Fibroblast of gingiva (primary cell): ENCODE measurements at places on chromosomes 11 and 22.

DNA sequence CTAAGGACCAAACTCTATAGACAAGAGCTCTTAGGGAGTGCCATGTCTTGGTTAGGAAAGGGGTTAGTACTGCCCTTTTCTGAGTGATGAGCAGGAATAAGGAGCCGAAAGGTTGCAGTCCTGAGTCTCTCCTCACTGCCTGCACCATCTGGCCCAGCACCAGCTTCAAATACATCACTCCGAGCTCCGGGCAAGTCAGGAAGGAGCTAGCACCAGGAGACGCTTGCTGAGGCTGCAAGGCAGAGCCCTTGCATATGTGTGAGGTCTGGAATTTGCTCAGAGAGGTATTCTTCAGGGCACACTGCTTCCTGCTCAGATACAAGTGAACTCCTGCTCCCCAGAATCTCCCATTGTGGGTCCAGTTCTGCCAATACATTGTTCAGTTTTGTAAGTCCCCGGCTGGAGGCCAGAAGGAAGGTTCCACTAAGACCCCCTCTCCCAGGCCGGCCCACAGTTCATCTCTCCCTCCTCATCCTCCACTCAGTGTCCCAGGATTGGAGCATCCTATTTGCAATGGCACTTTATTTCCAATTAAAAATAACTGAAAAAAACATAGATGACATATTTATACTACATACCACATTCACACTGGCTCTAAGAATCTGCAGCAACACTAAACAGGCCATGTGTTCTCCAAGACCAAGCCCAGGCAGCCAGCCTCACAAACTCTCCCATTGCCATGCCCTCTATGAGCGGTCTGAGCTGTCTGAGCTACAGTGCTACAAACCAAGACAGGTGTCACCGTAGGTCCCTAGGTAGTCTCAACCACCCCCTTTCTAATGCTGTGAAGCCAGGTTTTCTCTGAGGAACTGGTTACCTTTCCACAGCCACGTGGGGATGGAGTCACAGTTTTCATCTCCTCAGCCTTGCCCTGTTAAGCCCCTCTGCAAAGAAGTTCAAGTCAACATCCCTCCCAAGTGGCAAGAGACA is 55.1 kb upstream of the SPATA19 start:
- DNase-seq: no peak

- DNase-seq: no peak
These were observed 36.0 kb downstream of the BUD13 start for GRCh38 chr11:116736763-116737162.

DNA sequence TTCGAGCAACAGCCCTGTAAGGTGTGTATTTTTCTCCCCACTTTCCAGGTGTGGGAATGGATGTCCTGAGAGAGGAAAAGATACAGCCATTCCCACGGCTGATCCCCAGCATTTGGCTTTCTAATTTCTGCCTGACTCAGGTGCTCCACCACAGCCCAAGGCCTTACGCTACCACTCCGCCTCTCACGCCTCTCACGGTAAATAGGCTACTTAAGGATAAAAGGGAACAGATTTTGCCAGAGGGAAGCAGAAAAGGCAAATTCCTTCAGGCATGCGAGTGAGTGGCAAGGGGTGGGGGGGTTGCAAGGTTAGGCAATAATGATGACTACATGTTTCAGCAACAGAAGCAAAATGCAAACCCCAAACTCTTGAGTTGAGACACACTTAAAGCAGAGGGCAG is 9.2 kb downstream of the PVALB start:
- DNase-seq: no peak

- DNase-seq: no peak
These were observed 587.5 kb upstream of the B3GAT1 start for GRCh38 chr11:134999590-134999989.

DNA sequence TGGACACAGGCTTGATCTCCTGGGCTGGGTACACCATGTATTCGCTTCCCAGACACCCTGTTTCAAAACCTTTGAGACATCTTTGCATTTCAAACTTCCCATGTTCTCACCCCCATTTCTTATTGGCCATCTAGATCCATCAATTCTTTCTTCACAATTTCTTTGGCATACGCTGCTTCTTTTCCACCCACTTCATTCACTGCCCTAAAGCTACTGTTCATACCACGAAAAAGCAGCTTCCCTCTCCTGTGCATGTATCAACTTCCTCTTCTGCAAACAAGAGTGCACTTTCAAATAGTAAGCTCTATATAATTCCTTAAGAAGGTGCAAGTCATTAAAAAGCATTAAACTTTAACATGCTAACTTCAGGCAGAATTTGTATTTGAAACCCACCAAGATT is 21.4 kb downstream of the UVRAG start:
- no peak for DNase-seq
